ENCODE measurements at places on chromosomes 4 and X.

- peak; percentile 37 for DNase-seq
These were observed 158.8 kb downstream of the ADGRA3 start for GRCh38 chr4:22356987-22357596.

DNA sequence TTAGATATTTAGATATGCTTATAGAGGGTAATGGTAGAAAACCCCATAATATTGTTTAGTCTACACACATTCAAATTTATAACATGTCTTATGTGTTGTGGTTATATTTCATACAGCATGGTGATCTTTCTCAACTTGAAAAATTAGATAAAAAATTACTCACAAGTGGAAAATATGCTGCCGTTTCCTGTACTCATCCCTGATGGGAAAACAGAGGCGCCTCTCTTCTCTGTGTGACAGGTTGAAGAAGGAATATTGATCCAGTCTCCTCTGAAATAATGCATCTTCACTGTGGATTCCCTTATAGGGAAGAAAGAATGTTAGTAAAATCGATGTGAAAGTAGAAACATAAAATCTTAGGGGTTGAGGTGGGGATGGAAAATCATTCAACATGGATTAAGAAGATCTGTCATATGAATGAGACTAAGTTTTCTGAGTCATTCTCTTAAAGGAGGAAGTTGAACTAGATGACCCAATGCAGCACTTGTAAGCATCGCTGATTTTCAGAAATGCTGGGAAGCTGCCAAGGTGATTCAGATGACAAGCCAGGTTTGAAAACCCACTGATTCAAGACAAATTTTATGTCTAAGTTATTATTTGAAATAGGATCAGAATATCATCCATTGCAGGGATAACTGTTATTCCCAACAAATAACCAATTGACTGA lies 70.7 kb downstream of the ANKRD50 start:
- DNase-seq = peak; percentile 81

GRCh38 chr4:114180481-114180880 lies 201.0 kb upstream of the ARSJ start:
- DNase-seq = peak; percentile 91

DNA sequence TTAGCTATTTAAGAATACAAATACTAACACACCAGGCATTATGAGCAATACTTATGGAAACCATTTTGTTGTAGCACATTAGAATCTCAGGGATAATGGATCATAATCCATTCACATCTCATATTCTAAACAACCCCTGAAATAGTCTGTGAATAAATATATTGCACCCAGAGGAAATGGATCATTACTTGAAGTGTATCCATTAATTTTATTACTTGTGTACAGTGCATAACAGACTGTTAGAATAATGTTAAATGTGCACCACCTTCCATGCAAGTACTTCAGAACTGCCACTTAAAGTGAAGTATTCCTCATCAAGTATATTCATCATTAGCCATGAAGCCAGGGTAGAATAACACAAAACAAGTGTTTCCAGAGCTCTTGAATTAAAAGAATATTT lies 715.5 kb downstream of the DMD start:
- no peak for DNase-seq

- DNase-seq = peak; percentile 27
These were observed 165.3 kb upstream of the GPC4 start for GRCh38 chrX:133580625-133581024.

DNA sequence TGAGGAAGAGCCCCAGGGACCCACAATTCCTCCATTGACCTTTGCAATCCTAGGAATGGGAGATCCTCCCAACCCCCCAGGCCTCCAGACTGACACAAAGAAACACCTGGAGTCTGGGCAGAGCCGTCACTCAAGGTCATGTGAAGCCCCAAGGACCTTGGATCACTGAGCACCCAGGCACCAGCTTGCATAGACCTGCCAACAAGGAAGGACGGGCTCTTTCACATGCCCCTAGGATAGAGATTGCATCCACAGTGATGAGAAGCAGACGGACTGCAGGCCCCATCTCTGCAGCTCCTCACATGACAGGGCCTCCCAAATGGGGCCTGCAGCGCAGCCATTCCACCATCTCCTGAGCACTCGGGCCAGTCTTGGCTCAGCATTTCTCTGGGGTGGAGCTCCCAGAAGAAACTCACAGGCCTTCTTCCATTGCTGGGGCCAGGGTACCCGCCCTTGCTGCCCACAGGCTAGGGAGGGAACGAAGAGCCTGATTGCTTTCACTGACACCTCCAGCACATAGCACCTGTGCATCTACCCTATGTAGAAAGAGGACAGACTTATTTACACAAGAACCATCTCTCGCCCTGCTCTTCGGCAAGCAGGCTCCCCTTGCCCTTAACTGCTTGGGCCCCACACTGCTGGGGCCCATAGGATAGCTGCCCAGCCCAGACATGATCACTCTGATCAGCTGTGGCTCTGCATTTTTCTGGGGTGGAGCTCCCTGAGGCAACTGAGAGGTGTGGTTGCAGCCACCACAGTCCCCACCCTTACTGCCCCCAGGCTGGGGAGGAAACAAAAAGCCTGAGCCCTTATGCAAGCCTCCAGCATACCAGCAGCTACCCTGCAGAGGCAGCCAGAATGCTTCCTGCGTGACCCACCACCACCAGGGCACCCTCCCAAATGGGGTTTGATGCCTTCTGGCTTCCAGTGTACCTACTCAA lies 185.7 kb upstream of the ZCCHC13 start:
- DNase-seq = no peak

DNA sequence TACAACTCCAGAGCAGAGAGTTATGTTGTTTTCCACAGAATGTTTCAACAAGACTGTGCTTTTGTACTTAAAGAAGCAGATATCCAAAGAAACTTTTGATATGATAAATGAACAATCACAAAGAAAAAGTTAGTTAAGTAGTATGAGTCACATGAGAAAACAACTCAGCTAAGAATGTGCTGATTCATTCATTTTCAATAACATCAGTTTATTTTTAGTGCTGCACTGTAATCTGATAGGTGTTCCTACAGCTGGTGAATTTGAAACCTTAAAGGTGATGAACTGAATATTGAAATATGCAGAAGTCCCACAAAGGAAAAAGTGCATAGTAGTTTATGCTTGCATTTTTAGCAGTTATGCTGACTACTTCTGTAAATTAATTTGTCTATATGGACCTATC lies 180.3 kb upstream of the TENM3 start:
- DNase-seq = peak; percentile 89

GRCh38 chr4:126441173-126442035 lies 1126.6 kb downstream of the FAT4 start:
- DNase-seq = no peak

GRCh38 chrX:40470830-40471429 lies 109.8 kb upstream of the ATP6AP2 start:
- DNase-seq = no peak

DNA sequence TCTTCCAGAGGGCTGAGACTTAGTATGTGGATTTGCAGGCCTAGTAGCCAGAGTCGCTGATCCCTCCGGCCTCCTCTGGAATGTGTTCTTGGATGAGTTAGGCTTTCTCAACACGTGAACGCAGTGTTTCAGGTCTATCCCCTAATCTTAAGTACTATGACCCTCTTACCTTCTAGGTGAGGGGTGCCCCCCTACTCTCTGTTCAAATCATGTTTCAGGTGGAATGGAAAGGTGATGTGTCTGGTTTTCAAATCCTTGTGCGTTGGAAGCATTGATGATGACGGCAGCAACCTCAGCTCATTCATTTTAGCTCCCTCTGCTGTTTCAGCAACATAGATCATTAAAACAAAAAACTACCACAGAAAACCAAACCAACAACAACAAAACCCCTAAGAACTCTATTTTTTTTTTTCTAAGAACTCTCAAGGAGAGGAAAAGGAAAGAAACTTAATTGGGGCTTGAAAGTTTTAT lies 56.4 kb downstream of the RWDD4 start:
- DNase-seq = no peak

GRCh38 chr4:75708218-75708691 lies 16.1 kb upstream of the USO1 start:
- no peak for DNase-seq
